Stimulated activated CD8-positive, alpha-beta memory T cell treated with anti-CD3 and anti-CD28 coated beads, Interleukin-7, amount 100 ng/mL, for 48 hours (primary cell): ENCODE measurements at places on chromosomes 7 and 10.

GRCh38 chr7:87038993-87039690 is 20.3 kb downstream of the ELAPOR2 start:
- no peak for DNase-seq

DNA sequence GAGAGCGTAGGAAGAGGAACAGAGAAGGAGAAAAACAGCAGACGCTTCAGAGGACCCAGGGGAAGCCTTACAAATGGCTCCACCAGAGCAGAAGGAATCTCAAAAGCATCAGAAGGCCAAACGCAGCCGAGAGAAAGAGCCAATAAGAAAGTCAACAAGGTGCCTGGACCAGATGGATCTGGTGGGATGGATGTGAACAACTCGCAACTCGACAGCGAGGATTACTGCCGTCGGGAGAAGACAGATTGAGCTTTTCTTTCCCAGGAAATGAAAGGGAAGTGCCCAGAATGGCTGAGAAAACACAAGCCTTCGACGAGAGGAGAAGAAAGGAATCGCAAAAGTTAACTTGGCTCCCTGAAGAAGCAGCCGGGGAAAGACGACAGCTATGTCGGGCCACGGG is 132.8 kb upstream of the MGMT start:
- DNase-seq: no peak

GRCh38 chr7:107944411-107945169 is 53.6 kb downstream of the DLD start:
- DNase-seq: no peak

- no peak for DNase-seq
These were observed 1.9 kb upstream of the GPR146 start for GRCh38 chr7:1042492-1042833.

DNA sequence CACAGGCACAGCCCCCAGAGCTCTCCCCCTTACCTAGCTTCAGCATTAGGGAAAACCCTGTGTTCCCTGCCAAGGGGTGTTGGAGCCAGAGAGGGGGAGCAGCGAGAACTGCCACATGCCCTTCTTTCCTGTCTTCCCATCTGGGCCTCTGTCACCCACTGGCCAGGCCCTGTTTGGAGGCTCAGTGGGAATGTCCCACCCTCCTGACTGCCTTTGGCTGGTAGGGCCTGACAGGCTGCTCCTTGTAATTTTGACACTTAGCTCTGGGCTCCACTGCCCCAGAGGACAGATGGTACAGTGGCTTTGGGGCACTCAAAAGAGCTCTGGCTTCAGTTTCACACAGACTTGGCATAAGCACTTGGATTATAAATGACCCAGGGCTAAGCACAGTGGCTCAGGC is 50.6 kb downstream of the GRID2IP start:
- DNase-seq: no peak

- no peak for DNase-seq
These were observed 1096.9 kb upstream of the POT1 start for GRCh38 chr7:126026421-126027088.

DNA sequence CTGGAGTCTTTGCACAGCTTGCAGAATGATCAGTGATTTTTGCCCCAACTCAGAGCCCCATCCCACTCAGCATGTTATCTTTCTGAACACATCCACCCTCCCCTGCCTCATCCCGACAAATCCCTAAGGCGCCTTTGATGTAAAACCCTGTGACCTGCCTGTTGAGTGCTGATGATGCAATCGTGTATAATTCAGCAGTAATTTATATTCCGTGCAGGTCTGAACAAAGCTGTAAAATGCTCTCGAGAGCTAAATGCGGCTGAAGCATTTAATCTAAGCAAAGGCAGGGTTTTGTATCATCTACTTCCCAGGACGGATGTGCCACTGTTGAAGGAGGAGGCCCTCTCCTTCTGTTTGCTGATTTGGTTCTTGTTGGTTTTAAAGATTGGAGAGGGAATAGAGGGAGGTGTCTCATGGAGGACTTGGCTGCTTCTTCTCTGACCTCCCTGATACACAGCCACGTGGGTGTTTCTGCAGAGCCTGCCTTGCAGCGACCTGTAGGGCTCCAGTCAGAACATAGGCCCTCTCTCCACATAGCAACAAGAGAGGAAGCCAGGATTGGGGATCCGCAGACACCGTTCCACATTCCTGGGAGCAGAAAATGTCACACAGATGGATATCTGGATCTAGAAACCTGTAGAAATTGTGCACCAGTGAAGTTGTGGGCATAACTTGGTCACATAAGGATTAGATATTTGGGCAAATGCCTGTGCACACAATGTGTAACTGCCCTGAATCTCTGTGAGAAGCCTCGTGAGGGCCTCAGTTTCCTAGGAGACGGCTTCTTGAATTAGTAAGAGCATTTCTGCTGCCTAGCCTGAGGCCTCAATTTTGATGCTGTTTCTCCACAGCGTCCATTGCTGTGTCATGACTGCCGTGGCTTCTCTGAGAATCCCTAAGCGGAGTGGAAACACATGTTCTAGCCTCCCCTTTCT is 90.2 kb upstream of the AGK start:
- DNase-seq: no peak

DNA sequence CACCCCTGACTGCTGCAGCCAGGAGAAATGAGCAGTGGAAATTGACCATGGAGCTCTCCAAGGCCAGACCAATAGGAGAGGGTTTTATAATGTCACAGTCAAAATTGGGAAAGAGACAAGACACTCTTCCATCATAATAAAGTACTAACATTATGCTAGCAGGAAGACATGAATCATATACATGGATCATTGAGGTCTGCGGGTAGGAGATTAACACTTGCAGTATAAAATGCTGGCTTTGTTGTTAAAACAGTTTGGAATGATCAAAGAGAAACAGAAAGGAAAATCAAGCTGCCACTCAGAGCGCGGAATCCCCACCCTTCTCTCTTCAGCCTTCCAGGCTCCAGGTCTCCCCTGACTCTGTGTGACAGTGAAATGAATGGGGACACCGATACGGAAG is 53.4 kb upstream of the CALN1 start:
- DNase-seq: no peak

- DNase-seq: no peak
These were observed 1.5 kb upstream of the NRP1 start for GRCh38 chr10:33335801-33336581.

DNA sequence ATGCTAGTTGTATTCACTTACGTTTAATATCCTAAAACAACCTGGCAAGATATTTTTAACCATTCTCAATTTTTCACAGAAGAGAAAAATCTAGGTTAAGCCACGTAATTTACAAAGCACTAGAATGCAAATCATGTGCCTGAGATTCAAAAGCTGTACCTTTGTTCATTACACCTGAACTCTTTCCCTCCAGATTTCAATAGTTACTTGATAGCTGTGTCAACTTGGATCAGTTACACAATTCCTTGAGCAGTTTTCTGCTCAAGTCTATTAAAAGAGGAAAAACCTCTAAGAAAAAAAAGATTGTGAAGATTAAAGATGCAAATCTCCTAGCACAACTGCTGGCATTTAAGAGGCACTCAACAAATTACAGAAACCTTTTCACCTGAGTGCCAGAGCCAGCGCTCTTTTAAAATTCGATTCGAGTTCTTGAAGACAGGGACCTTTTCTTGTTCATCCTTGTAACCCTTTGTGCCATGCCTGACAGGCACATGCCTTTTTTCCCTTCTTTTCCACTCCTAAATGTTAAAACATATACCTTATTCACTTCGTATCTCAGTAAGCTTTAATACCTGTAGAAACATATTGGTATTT is 886 bp downstream of the NSUN6 start:
- DNase-seq: no peak

DNA sequence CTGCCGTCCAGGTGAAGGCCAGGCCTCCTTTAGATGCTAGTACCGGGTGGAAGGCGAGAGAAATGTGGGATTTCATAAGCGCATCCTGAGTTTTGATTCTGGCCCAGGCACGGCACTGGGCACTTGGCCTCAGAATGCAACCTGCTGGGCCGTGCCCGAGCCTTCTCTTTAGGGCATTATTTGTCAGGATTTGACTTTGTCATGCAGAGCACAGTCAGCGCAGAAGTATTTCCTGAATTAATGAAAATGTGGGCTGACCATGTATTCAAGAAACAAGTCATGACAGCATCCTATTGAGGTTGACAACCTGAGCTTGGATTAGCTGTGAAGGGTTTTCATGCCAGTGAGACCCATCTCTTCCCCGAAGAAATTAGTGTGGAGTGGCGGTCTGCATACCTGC is 34.4 kb downstream of the RCC1L start:
- DNase-seq: no peak

DNA sequence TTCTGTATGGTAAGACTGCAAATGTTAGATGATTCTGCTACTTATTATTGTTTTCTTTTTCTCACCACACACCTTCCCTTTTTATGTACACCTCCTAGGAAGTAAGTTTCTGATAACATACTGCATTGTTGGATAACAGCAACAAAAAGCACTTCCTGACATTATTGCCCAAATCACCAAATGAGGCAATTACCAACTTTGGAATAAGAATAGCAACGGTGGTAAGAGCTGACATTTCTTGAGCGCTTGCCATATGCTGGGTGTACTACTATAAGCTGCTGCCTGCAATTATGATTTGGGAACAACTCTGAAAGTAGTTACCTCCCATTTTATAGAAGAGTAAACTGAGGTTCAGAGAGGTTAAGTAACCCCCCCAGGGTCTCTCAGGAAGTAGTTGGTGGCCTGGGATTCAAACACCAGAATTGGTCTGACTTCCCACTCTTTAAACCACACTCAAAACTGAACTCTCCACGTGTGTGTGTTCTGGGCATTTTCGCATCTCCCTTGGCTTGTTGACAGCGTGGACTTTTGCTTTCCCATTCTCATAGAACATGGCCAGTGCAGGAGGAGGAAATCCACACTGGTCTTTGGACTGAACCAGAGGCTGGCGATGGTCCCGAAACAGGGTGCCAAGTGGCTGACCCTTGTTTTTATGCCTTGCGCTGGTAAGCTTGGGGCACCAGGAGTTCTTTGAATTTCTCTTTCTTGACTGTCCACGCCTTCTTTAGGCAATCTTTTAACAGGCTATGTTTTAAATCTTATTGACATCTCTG is 71.4 kb downstream of the TCF7L2 start:
- DNase-seq: no peak

DNA sequence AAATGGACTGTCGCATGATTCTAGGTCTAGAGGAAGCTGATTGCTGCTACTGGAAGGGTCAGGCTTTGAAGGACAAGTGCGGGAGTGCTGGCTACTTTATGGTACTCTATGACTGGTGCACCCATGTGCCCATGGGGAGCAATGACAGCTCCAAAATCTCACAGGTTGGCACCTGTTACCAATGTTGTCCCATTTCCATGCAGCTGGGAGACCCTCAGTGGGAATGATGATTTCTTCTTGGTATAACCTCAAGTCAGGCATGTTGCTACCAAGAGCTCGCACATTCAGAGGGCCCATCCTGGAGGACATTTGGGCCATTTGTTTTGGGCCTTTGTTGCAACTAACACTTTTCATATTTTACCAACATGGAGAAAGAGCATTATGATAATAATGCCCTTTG is 174.4 kb downstream of the PRKCQ start:
- no peak for DNase-seq

- no peak for DNase-seq
These were observed 996.4 kb downstream of the KCNMA1 start for GRCh38 chr10:76641215-76641614.

DNA sequence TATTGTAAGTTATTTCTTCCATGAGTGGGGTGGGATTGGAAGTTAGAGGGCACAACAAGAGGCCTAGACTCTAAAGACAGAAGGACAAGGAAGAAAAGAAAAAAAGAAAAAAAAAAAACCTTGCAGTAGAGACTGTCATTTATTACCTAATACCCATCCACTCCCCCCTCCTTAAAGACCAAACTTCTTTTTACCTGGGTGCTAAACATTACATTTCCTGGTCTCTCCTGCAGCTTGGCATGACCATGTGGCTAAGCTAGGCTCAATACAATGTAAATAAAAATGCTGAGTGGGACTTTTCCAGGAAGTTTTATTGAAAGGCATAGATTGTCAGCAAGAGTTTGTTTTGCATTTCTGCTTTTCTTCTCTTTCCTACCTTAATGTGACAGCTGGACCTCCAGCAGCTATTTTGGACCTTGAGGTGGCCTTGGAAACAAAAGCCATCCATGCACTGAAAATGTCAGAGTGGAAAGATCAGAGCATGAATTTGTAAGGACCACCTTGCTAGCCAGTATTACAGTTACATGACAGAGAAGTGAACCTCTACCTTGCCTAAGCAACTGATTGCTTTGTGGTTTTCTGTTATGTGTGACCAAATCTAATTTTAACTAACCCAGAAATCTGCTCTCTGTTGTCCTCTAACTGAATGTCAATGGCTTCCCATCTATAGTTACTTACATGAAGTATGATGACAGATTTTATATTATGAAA is 81.3 kb upstream of the SFMBT2 start:
- no peak for DNase-seq

GRCh38 chr10:46297406-46298204 is 10.8 kb downstream of the ANTXRL start:
- DNase-seq: no peak

- DNase-seq: no peak
These were observed 1152.0 kb downstream of the SORCS3 start for GRCh38 chr10:105793071-105793470.

DNA sequence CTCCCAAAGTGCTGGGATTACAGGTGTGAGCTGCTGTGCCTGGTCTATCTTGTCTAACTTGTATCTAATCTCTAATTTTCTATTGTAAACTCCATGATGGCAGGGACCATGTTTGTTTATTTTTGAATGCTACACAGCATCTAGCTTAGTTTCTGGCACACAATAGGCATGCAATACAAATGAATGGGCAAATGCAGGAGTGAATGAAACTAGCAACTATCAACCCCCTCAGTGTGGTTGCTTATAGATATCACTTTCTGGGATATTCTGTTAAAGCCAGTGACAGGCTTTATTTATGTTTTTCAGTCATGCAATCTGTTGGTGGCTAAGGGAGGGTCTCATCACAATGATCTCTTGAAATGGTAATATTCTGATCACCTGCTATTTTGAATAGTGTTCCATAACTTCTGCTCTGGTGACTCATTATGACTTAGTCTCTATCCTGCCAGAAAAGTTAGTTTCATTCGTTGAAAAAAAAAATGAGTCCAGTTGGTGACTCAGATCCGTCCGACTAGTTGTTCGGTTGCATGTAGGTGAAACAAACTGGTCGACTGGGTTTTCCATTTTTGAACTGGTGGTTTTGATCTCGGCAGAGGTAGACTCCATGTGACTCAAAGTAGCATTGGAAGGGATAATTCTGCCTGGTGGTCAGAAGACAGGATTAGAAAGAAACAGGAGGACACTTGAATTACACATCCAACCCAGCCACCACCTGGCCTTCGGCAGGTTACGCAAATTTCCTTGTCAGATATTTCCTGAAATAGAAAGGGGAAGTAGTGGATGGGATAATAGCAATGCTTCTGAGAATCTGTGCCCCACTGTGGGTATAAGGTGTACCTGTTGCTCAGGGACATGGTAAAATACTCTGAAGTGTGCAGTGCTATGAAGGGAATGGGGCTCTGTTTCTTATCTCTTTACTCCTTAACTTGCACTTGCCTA is 76.8 kb downstream of the GATA3 start:
- no peak for DNase-seq

GRCh38 chr10:133405272-133405671 is 11.3 kb downstream of the MTG1 start:
- DNase-seq: no peak

GRCh38 chr7:17706275-17706674 is 234.0 kb downstream of the SNX13 start:
- DNase-seq: no peak

- no peak for DNase-seq
These were observed 16.9 kb downstream of the DYDC2 start for GRCh38 chr10:80373502-80373901.

GRCh38 chr7:39647816-39648215 is 24.4 kb downstream of the RALA start:
- no peak for DNase-seq
